ENCODE measurements at places on chromosomes 6 and 20.
A peak's percentile ranks its signal among the peaks of the same experiment; 100 is the strongest.

DNA sequence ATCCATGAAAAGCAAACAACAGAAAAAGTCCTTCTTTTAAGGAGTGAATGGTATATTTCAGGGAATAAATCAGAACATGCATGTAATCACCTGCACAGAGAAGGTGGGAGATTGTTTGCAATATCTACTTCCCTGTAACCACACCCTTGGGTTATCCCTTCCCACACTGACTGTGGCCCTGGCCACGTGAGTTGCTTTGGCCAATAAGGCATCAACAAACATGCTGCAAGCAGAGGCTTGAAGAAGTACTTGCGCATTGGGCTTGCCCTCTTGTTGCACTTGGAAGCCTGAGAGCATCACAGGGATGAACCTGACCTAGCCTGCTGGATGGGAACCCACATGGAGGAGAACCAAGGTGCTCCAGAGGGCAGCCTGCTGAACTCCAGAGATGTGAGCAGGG is 208.5 kb downstream of the PTPRT start:
- DNase-seq = no peak

GRCh38 chr6:15274692-15275387 is 29.0 kb downstream of the JARID2 start:
- DNase-seq = no peak

DNA sequence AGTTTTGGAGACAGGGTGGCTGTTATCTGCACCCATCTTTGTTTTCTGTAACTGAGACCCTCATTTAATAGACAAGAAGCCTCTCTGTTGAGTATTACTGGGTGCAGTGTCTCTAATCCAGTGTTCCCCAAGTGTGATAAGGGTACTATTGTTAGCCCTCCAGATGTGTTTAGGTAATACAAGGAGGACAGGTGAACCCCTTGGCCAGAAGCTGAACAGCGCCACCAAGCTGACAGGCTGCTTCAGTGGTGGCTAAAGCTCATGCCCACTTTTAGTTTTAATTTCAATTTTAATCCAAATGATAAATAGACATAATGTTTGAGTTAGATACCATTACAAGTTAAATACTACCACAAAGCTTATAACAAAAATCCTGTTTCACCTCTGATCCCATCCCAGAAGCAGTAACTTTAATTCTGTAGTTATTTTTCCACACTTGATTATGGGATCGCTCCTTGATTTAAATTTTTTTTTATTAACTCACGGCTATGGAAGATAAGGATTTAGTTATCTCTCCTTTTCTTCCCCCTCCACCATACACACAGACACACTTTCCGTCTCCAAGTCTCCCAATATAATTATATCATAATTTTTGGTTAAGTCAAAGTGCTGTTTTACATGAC is 8.4 kb upstream of the STK35 start:
- DNase-seq = no peak

DNA sequence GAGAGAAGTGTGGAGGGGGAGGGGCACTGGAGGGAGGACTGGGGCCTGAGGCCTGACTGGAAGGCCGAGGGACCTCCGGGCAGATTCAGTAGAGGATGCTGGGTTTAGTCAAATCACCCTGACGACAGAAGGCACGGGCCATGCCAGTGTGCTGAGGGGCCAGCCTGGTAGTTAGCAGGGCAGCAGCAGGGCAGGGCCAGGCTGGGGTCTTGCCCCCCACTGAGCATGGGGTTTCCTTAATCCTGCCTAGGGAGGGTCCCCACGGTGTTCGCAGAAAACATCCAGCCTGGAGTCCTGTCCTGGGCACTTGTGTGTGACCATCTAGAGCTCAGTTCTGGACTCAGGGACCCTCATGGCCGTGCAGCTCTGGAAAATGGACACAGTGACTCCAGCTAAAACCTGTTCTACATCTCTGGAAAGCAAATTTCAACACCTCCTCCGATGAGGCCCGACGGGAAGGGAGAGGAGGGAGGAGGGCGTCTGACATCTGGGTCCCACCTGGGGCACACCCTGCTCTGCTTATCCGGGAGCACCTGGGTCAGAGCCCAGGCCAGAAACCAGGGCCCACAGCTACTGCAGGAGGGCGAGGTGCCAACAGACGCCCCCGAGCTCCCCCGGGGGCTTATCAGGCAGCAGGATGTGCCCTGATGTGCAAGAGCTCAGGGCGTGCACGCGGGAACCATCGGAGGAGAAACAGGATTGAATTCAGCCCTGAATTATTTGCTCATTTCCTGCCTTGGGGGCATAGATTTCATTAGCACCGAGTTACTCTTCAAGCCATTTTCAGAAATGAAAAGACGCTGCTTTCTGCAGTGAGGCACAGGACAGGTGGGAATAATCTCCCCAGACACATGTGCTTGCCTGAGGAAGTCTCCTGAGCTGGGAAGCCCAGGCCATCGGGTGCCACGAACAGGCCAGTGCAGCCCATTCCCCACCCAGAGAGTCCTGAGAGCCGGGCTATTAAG is 78.0 kb upstream of the MPC1 start:
- no peak for DNase-seq

DNA sequence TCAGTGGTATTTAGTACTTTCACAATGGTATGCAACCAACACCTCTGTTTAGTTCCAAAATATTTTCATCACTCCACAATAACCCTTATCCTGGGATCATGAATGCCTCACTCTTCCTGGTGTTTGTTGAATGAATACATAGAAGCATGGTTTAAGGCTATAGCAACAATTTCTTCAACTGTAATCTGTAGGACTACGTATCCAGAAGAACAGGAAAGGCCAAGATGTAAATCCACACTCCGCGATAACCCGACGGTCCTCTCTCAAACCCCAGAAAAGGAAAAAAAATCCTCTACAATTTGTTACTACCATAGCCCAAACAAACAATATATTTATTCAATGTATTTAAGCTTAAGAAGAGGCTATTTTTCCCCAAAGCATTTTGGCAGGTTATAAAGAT is 141.4 kb upstream of the SALL4 start:
- DNase-seq = no peak

GRCh38 chr6:50922579-50923525 is 104.2 kb downstream of the TFAP2B start:
- DNase-seq = no peak

DNA sequence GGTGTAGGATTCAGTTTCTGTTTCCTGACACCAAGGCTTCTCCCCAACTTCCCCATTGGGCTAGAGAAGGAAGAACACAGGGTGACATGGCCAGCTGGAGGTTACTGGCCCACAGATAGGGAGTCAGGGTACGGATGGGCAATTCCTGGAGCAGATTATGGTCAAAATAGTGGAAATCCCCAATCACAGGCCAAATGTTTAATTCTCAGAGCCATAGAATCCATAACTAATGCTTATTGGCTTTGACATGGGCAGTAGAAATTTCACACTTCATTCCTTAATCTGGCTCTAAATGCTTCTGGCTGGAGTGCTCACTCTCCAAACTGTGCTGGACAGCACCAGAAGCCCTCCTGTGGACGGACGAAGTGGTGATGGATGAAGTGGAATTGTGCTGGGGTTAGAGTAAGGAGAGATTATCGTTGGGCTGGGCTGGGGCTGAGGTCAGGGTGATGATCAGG is 887 bp downstream of the SIGLEC1 start:
- DNase-seq = no peak

DNA sequence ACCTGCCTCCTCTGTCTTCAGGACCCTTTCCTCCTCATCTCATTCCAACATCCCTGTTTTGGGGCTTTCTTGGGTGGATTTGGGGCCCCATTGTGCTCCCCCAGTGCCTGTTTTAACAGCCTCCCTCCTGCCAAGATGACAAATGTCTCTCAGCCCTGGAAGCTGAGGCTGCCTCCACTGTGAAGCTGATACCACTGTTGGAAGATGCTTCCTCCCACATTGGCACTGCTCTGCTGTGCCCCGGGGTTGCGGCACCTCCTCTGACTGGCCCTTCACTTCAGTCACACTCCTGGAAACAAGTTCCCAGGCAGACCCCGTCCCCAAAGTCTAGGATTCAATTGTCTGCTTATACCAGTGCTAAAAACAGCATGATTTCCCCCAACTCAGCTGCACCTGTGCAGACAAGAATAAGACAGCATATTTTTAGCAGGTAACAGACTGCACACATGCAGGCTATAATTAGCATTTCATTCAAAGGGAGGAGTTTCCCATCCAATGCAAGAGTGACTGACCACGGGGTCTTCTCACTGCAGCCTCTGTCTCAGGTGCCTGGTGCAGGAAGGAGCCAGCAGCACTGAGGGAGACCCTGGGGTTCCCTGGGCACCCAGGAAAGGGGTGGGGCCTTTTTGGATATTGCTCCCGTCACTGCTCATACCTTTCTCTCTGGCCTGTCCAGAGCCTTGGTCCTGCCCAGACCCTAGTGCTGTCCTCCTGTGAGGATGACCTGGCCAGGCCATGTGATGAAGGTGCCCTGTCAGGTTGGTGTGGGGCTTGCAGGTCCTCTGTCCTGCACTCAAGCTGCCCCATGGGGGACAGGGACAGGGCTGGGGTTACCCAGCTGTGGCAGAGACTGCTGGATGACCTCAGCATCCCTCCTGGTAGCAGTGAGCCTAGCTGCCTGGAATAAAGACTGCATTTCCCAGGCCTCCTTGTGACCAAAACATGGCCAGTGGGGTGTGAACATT is 31.5 kb upstream of the SULF2 start:
- no peak for DNase-seq

DNA sequence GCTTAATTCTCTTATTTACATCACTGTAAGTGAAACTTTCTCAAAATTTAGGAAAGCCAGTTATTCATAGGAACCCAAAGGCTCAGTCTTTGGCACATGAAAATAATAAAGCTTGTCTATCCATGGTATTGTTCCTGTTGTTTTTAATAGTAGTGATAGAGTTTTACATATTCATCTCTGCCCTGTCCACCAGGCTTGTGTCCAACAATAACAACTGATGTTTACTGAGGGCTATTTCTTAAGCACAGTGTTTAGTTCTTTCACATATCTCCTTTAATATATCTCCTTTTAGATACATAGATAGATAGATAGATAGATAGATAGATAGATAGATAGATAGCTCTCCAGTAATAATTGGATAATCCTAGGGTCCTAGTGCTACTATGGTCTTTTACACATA is 34.2 kb downstream of the FOXQ1 start:
- no peak for DNase-seq

GRCh38 chr6:12001706-12002435 is 10.2 kb upstream of the HIVEP1 start:
- DNase-seq = no peak

GRCh38 chr20:48019940-48020339 is 234.7 kb upstream of the SULF2 start:
- no peak for DNase-seq

GRCh38 chr6:25717866-25718740 is 36.4 kb upstream of the SLC17A4 start:
- no peak for DNase-seq

DNA sequence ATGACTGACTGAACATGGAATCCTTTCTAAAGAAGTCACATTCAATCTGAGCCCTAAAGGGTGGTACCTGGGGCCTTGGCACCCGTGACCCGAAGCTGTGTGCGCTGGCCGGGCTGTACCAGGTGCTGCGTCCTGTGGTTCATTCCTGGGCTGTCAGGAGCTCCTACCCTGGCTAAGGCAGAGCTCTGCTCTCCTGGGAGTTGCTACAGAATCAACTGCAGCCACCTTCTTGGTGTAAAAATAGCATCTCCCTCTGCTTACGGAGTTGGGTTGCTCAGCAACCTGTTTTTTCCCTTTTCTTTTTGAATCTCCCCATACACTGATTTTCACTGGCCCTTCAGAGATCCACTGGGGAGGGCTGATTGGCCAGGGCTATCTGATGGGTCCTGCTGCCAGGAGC is 236.6 kb upstream of the PDE10A start:
- DNase-seq = no peak

GRCh38 chr6:26272171-26272637 is 92.8 kb upstream of the BTN3A2 start:
- no peak for DNase-seq

DNA sequence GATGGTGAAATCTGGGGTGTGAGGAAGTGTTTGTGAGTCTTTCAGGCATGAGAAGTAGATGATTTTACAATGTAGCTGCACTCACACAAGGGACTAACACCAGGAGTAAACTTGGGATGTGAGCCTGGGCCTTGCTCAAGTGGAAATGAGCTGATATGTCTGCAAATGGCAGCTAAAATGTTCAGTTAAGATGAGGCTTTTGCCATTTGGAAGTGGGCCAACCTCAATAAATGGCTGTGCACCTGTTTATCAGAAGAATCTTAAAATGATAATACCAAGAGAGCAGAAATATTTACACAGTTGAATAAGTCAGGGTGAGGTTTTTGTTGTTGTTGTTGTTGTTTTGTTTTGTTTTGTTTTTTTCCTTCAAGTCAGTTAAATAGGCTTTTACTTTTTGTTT is 25.7 kb upstream of the KLHL31 start:
- no peak for DNase-seq

DNA sequence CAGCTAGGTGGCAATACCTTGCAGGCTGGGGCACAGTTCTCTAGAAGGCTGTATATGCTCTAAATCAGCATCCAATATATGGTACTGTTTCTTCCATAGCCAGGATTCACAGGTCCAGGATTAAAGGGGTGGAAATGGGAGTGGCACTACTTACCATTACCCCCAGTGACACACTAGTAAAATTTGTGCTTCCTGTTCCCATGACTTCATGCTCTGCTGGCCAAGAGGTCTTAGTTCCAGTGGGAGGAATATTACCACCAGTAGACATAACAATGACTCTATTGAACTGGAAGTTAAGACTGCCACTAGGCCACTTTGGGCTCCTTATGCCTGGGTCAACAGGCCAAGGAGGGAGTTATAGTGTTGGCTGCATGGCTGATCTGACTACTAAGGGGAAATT is 174.3 kb upstream of the TNFAIP3 start:
- DNase-seq = no peak

DNA sequence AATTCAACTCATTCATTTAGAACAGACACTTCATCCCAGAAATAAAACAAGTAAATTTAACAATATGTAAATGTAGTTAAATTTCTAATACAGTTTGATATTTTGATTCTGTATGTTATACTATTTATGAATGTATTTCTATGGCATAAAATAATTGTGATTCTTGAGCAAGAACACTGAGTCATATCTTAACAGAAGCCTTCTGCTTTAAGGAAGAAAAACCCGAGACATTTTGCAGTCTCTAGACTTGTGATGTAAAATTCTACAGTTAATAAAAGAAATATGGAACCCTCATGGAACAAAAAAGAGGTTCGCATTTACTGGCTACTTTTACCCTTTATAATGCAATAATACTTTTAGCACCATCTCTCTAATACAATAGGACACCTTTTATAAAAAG is 47.9 kb upstream of the SCML4 start:
- DNase-seq = no peak

GRCh38 chr20:41329435-41330342 is 10.9 kb upstream of the LPIN3 start:
- DNase-seq = peak; percentile 26
